ENCODE measurements at places on chromosomes 11 and 22.

DNA sequence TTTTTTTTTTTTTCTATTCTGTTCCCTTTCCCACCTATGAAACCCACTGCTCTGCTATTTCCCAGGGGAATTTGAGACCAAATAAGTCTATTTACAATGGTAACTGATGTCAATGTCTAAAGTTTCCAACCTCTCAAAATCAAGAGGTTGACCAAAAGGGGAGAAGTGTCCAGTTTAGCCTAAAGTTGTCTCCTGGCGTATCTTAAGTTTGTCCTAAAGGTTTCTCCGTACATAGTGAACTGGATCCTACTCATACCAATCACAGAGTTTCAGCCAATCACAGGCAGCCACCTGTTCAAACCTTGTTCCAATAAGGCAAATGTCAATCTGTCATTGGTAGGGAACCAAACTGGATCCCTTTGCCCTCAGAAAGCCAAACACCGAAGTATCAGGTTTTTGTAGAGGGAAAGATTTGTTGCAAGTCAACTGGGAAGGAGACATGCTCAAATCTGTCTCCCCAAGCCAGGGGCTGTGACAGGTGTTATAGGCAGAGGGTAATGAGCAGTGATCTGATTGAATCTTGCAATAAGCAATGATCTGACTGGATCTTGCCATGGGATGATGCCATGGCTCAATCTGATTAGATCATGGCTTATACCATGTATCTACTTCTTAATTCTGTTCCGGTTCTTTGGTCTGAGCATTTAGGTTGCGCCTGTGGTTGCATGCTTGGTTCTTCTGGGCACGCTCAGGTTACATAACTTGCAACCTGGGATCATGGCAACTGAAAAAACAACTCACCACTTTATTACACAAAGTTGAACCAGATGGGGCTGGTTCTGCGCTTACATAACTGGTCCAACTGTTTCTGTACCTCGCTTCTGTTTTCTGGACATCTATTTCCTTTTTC lies 1.1 kb upstream of the VPS37C start:
- DNase-seq = peak; percentile 40

DNA sequence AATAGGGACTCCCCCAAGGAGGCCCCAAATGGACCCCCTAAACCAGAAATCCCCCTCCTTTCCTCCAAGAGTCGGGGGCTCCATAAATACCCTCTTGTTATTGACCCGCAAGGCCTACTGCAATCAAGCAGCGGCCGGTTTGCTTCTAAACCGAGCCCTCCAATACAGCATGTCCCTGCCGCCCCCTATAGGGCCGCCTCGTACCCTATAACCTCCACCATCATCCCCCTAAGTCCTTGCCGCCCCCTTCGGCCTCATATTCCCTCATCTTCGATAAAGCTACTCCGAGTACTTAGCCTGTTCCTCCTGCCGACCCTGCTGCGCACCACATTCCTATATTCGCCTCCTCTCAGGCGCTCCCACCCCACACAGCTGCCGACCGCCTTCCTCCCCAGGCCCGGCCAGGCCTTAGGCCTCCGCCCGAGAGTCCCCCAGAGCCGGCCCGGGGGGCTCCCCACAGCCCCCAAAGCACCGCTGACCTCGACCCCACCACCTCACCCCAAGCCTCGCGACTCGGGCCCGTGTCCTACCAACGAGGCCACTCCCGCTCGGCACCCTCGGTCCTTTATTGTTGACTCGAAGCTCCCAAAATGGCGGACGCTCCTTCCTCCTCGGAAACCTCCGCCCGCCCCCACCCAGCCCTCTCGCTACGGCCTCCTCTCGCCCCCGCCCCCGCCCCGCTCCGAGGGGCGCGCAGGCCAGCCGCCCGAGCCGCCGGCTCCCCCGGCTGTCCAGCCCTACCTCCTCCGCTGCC lies 430 bp downstream of the DDX6 start:
- peak; percentile 32 for DNase-seq

DNA sequence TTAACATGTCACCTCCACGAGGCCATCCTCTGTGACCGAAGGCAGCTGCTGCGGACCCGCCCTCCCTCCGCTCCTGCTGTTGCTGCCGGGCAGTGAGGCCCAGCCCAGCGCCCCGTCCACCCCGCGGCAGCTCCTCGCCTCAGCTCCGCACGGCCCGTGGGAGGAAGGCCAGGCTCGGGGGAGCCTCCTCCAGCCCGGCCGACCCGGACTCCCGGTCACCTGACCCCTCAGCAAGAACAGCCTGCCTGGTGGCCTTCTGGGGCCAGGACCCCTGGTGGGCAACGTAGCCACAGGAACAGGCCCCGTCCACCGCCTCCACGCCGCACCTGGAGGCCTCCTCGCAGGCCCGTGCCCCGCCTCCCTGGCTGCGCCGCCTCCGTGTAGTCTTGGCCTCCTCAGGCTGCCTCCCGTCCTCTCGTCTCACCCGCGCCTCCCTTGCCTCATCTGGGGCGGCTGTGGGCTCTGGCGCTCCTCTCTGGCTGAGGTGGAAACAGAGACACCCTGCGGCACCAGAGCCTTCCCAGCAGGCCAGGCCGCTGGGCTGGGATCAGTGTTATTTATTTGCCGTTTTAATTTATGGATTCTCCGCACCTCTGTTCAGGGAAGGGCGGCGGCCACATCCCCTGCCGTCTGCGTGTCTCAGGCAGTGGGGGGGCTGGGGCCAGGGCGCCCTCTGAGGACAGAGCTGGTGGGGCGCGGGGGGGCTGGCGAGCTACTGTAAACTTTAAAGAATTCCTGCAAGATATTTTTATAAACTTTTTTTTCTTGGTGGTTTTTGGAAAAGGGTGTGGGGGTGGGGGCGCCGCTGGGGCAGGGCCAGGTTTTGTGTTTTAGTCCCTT lies 25.4 kb downstream of the MOB2 start:
- DNase-seq = no peak

- peak; percentile 29 for DNase-seq
These were observed 41.5 kb upstream of the CARD18 start for GRCh38 chr11:105181100-105181499.

GRCh38 chr22:49848690-49849160 lies 4.9 kb upstream of the ZBED4 start:
- DNase-seq = no peak

- no peak for DNase-seq
These were observed 141.6 kb downstream of the EFCAB6 start for GRCh38 chr22:43670513-43670912.

- no peak for DNase-seq
These were observed 1178.0 kb downstream of the JRKL start for GRCh38 chr11:97567801-97568200.

DNA sequence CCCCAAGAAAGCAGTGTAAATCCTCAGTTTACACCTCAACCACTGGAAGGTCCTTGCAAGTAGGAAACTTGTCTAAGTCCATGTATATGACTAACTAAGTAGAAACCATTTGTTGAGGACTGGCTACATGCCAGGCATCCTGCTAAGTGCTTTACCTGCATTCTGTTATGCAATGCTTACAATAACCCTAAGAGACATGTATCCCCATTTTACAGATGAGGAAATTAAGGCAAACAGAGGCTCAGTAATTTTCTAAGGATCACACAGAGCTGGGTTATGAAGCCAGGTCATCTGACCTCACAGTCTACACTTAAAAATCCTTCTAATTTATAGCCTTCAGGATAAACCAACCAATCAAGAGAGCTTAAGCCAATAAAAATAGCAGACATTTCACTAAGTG lies 1.5 kb downstream of the TIMM10 start:
- no peak for DNase-seq

DNA sequence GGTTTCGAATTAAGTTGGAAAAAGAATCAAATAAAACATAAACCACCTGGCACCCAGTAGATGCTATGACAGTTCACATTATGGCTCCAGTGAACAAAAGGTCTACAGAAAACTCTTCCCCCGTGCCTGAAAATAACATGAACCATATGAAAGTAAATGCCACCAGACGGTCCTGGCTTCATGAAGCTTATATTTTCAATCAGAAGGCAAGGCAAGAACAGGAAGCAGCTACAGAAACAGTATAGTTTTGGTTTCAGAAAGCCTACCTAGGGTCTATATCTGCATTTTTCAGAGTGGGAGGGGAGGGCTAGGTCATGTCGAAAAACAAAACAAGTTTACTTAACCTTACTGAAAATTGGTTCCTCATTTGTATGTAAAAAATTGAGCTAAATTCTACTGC lies 9.8 kb downstream of the RAB30 start:
- DNase-seq = no peak

DNA sequence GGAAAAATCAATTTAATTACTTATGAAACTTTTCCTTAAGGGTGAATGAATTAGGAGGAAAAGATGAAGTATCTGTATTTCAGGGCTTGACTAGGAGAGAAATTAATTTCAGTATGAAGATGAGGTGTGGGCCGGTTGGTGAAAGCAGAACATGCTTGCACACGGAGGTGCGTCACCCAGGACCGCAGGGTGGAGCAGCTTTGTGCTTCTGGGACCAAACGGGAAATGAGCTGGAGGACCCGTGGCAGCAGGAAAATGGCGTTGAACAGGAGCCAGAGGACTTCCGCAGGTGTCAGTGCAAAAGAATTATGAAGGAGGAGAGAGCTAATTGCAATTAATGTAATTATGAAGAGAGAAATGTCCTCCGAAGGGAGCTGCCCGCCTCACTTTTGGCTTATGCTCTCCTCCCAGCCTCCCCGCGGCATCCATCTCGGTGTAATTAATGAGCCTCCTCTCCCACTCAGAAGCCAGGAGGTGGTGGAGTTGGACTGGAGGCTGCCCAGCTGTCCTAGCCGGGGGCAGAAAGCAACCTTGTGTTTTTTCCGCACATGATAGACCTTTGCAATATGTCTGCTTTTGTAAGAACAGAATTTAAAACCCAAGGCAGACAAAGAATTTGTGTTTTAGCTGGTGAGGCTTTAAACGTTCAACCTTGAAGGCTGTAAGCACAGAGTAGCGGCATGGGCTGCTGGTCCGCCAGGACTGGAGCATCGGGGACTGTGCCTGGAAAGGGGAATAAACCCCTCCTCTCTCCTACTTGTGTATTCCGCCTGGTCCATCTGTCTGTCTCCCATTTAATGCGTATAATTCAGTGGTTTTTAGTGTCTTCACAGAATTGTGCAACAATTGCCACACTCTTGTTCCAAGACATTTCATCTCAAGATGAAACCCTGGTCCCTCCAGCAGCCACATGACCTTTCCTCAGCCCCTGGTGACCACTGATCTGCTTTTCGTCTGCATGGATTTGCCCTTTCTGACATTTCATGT lies 180.6 kb downstream of the TBC1D22A start:
- DNase-seq = no peak

GRCh38 chr11:94638301-94638901 lies 71.2 kb downstream of the PIWIL4 start:
- DNase-seq = no peak

- no peak for DNase-seq
These were observed 12.8 kb downstream of the TTLL12 start for GRCh38 chr22:43173976-43174720.

DNA sequence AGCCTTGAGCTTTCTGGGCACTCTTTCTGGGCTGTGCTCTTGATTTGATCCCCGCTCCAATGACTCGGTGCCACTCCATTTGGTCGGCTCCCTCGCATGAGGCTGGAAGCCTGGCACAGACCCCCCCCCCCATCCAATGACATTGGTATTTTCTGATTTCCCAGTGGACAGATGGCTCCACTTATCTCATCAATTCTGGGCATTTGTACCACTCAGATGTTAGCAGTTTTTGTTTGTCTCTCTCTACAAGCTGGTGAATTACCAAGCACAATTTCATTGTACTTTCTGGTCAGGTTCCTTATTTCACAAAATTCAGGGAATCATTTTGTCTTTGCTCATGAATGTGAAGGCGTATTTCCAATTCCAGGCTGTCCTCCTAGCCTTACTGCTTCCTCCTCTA lies 9.1 kb downstream of the DNAL4 start:
- DNase-seq = no peak

- no peak for DNase-seq
These were observed 2.0 kb downstream of the FBXO3 start for GRCh38 chr11:33772300-33772699.

GRCh38 chr11:71120471-71120896 lies 131.9 kb downstream of the SHANK2 start:
- peak; percentile 6 for DNase-seq
